Caco-2 (cell line): ENCODE measurements at places on chromosomes 1 and 21. TPM values are rescaled to one million over a fixed set of nuclear protein-coding genes. Genes with fewer than 3 reads are reported as not detected.

DNA sequence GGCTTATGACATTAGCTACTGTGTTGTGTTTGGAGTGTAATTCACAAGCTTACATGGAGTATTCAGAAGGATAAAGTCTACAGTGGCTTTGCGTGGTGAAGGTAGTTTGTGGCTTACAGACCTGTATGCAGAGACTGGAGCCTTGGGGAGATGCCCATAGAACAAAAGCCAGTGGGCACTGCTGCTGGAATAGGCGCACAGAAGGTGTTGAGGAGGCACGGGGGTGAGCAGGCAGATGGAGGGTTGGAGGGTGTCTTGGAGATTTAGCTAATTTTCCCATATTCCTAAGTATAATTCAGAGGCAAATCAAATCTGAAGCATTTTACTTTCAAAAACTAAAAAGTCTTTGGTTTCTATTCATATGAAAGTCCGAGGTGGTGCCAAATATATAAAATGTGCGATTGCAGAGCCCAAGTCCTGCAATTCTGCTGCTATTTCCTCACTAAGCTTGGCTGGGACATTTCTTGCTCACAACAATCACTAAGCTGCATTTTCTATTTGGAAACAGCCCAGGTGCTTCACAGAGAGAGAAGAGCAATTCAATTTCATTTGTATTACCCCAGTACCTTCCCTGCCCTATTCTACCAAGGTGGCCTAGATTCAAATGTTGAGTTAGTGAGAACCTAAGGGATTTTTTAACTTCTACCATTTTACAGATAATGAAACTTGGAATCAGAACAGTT is 48.5 kb downstream of the FH start:
- no peaks in the 10 kb centered on the region for H3K36me3 ChIP-seq
- H3K4me3 ChIP-seq: no peak overlapping the region
- no peak for DNase-seq
- H3K27me3 ChIP-seq: no peaks in the 10 kb centered on the region
- no peaks in the 10 kb centered on the region for H3K4me1 ChIP-seq

The DNAI4 gene
- total RNA-seq: 0.84 and 1.4 TPM in 2 replicates

The ATP1A4 gene
- not detected in 2 replicates for total RNA-seq

- no peak for DNase-seq
- no peak overlapping the region for H3K27ac ChIP-seq
- H3K36me3 ChIP-seq: no peaks in the 10 kb centered on the region
- H3K4me1 ChIP-seq: no peaks in the 10 kb centered on the region
- H3K4me3 ChIP-seq: no peak overlapping the region
- H3K27me3 ChIP-seq: no peaks in the 10 kb centered on the region
Measured at GRCh38 chr1:58190267-58190988, 356.1 kb downstream of the OMA1 start.

GRCh38 chr1:82227306-82228095 is 426.8 kb downstream of the ADGRL2 start:
- no peak overlapping the region for H3K27ac ChIP-seq
- DNase-seq: no peak
- H3K27me3 ChIP-seq: no peaks in the 10 kb centered on the region
- no peak overlapping the region for H3K4me3 ChIP-seq
- no peaks in the 10 kb centered on the region for H3K36me3 ChIP-seq

DNA sequence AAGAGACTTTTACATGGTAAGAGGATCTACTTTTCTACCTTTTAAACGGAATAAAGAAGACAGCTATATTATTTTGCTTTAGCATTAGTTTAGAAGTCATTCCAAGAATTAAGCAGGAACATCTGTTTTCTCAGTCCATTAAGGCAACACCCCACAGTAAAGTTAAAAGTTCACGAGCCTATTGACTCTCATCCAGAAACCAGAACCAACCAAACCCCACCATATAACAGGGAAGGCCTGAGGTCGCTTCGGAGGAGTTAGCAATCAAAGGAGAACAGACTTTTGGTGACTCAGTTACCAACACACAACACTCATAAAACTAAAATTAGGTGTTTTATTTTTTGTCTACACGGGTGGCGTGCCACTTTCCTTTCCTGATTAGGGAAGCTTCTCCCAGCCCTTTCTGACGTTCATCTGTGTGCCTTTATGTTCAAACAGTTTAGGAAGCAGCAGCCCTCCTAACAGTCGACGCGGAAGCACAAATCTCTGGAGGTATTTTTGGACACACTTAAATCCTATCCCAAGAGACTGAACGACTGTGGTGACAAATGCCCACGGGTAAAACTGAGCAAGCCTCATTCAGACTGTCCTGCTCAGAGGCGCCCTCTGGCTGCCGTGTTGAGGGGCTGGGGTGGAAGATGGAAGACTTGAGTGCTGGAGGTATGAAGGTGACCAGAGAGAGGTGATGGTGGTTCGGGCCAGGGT is 8.6 kb upstream of the PLA2G2C start:
- H3K27me3 ChIP-seq: no peaks in the 10 kb centered on the region
- no peak overlapping the region for H3K4me3 ChIP-seq
- H3K4me1 ChIP-seq: no peaks in the 10 kb centered on the region
- no peaks in the 10 kb centered on the region for H3K36me3 ChIP-seq

The ACTL8 gene
- 79.3 and 88.9 TPM in 2 replicates for total RNA-seq

DNA sequence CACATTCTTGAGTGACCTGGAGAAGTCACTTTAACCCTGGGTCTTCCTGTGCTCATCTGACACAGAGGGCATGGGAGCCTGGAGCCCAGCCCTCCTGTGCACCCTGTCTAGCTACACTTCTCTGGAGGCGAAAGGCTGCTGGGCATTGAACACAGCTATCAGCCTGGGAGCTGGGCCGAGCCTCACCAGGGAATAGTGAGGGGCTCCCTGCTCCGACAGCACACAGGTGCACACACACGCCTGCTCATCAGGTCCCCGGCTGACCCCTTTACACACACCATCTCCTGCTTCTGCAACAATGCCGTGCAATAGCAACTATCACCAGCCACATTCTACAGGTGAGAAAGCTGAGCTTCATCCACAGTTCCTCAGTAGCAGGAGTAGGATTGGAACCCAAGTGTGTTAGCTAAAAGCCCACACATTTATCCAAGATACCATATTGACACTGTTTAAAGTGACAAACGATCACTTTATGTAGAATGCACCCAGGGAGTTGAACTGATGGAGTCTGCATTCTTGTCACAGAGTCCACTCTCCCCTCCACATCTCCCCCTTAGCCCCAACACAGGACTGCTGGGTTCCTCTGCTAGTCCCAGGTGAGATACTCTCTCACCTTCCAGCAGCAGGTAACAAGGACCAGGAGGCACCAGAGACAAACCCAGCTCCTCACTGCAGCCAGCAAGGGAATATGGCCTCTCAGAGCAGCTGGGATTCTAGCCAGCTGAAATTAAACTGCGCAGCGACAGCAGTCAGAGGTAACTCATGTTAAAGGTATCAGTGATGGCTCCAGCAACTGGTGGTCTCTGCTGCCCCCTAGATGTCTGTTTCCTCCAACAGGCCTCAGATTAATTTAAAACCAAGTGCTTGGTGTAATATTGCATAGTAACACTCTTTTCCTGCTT is 18.3 kb upstream of the CAPN8 start:
- no peak overlapping the region for H3K27ac ChIP-seq
- H3K4me3 ChIP-seq: no peak overlapping the region
- no peaks in the 10 kb centered on the region for H3K36me3 ChIP-seq
- no peaks in the 10 kb centered on the region for H3K4me1 ChIP-seq
- DNase-seq: peak; percentile 79

DNA sequence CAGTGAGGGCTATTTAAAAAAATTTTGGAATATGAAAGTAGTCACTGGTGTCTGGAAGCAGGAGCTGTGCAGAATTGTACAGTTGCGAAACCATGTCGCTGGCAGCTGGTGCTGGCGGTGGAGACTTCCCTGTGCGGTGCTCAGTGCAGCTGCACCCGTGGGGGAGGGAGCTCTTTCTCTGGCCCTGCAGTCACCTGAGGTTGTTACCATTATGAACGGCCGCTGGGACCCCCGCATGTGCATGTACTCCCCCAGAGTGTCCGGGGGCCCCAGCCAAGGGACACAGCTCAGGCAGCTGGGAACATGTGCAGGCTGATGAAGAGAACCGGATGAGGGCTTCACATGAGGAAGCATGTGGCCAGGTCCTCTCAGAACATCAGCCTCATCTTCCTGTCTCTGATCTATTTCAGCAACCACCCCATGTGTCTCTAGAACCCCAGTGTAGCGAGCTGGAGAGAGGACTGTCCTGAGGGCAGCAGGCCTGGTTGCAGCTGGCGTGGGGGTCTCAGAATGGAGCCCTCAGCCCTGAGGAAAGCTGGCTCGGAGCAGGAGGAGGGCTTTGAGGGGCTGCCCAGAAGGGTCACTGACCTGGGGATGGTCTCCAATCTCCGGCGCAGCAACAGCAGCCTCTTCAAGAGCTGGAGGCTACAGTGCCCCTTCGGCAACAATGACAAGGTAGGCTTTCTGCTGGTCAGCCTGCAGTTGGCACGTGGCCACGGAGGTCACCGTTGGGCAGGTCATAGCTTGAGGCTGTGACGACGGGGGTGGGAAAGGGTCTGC is at the start of gene TRPM2:
TRPM2 (plus strand) TSS at position 431 of the 780 bp plus-strand sequence; CDS start at position 511, 80 bp downstream.
- DNase-seq: no peak
- H3K36me3 ChIP-seq: no peaks in the 10 kb centered on the region
- no peaks in the 10 kb centered on the region for H3K4me1 ChIP-seq

DNA sequence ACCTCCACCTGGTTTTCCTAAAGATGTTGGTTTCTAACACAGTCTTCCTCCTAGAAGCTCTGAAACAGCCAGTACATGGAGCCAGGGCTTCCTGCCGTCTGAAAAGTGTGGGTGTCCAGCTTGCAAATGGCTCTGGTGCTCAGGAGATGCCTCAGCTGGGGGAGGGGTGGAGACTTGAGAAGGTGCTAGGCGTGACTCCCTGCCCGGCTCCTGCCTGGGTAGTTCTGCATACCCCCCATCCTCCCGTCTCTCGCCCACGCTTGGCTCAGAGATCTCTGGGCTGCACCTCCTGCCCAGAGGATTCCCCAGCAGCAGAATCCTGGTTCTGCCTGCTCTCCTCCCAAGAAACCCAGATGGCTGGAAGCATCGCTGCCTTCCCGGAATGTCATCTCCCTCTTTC is 16.9 kb downstream of the STUM start:
- H3K4me3 ChIP-seq: no peak overlapping the region
- no peaks in the 10 kb centered on the region for H3K36me3 ChIP-seq
- no peaks in the 10 kb centered on the region for H3K27me3 ChIP-seq
- H3K27ac ChIP-seq: no peak overlapping the region

The TMIGD3 gene
- 0.35 and 0.88 TPM in 2 replicates for total RNA-seq

DNA sequence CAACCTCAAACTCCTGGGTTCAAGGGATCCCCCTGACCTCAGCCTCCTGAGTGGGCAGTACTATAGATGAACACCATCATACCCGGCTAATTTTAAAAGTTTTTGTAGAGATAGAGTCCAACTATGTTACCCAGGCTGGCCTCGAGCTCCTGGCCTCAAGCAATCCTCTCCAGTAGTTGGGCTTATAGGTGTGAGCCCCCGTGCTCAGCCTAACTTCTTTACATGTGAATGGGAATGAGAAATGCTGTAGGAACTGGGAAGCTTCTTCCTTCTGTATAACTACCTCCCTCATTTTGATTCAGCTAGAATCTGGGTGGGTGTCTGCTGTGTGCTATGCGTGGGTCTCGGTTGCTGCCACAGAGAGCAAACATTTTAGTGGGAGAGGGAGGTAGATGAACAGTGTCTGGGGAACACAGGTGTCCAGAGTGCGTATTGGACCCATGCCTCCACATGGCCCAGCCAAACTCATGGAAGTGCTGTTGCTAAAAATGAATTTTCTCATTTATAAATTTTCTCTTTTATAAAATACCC is 150.6 kb downstream of the NOS1AP start:
- DNase-seq: no peak
- no peak overlapping the region for H3K4me3 ChIP-seq
- no peaks in the 10 kb centered on the region for H3K4me1 ChIP-seq
- H3K27ac ChIP-seq: no peak overlapping the region

DNA sequence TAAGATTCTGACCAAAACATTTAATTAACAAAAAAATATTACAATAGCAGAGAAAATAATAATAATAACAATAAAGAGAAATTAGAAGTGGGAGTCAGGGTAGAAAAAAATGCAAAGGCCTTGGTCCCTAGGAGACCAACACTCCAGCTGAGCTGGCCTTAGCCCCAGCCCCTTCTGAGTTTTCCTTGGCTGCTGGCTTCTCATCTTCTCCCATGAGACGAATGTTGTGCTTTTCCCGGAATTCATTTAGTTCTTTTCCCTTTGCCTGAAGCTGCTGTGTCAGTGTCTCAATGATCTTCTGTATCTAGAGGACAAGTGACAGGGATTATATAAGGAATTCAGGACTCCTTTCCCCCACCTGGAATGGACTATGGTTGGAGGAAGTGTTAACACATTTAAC is 2.4 kb downstream of the KLHDC9 start:
- no peaks in the 10 kb centered on the region; the same call in 1 of the 2 replicates for H3K36me3 ChIP-seq
- no peaks in the 10 kb centered on the region for H3K27me3 ChIP-seq
- no peak overlapping the region for H3K27ac ChIP-seq
- no peak for DNase-seq
- no peaks in the 10 kb centered on the region for H3K4me1 ChIP-seq

GRCh38 chr1:204085876-204086275 is 13.0 kb downstream of the SOX13 start:
- peak overlapping the region; percentile 85 for H3K27ac ChIP-seq
- no peaks in the 10 kb centered on the region for H3K27me3 ChIP-seq
- H3K36me3 ChIP-seq: peaks cover 1% of the 10 kb centered on the region
- H3K4me3 ChIP-seq: no peak overlapping the region

The MTMR11 gene
- 2.2 and 2.3 TPM in 2 replicates for total RNA-seq

The ILDR2 gene
- 0.98 and 1.2 TPM in 2 replicates for total RNA-seq

GRCh38 chr21:34933609-34934335 is 115.3 kb downstream of the RUNX1 start:
- H3K4me1 ChIP-seq: peaks cover 4% of the 10 kb centered on the region; the same call in 1 of the 2 replicates
- H3K36me3 ChIP-seq: no peaks in the 10 kb centered on the region
- no peaks in the 10 kb centered on the region for H3K27me3 ChIP-seq
- H3K27ac ChIP-seq: no peak overlapping the region
- H3K4me3 ChIP-seq: no peak overlapping the region
- DNase-seq: no peak

GRCh38 chr1:152325111-152325510 is at the start of gene FLG:
Gene FLG, minus strand, starts transcription at chr1:152325239. Its CDS starts 9,783 bp downstream, at chr1:152315456.
- no peaks in the 10 kb centered on the region for H3K36me3 ChIP-seq
- H3K27me3 ChIP-seq: no peaks in the 10 kb centered on the region
- no peaks in the 10 kb centered on the region for H3K4me1 ChIP-seq
- no peak for DNase-seq

GRCh38 chr1:98893371-98893770 is 111.3 kb downstream of the PLPPR5 start:
- no peak overlapping the region for H3K4me3 ChIP-seq
- H3K27ac ChIP-seq: no peak overlapping the region
- no peaks in the 10 kb centered on the region for H3K4me1 ChIP-seq
- no peaks in the 10 kb centered on the region for H3K27me3 ChIP-seq
- DNase-seq: no peak

The COL8A2 gene
- total RNA-seq: 0.07 and 0.18 TPM in 2 replicates

The DIO1 gene
- total RNA-seq: 6.8 and 7.1 TPM in 2 replicates

- no peaks in the 10 kb centered on the region for H3K27me3 ChIP-seq
- H3K36me3 ChIP-seq: no peaks in the 10 kb centered on the region; the same call in 1 of the 2 replicates
- no peaks in the 10 kb centered on the region for H3K4me1 ChIP-seq
- DNase-seq: peak; percentile 65
Measured at GRCh38 chr1:15501208-15502032, 22.6 kb downstream of the CASP9 start.
